Posterior cingulate gyrus (tissue), 11 donors: ENCODE measurements at places on chromosomes 4 and X.

DNA sequence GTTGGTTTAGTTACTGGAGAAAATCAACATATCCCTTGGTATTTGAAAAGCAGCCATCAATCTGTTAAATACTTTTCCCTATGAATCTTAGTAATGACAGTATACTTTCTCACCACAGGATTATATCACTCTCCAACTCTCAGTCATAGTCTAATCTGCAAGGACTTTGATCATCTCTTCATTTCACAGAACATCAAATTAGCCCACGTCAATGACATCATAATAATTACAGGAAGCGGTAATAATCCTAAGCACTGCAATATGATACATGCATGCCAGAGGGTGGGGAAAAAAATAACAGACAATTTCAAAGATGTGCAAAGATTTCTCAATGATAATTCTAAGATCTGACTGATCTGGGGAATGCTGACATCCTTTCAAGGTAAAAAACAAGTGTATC lies 404.1 kb downstream of the GPM6A start:
- DNase-seq = no peak

GRCh38 chr4:13783800-13784411 lies 156.4 kb upstream of the BOD1L1 start:
- peak; percentile 82 for DNase-seq

DNA sequence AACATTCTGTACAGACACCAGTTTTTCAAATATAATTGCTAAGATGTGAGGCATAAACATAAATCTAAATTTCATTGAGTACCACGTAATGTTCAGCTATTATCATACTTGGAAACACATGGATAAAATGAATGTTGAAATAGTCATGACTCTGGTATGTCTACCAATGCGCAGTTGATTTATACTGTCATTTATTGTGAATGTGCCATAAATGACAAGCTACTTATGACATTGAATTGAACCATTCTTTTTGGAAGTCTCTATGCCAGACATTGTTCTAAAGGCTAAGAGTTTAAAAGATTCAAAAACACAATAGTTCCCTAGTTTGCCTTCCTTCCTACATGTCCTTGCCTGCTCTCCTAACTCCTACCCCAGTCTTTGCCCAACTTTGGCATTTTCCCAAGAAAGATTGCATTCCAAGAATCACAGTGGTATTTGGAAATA lies 96.6 kb upstream of the DMD start:
- DNase-seq = no peak

DNA sequence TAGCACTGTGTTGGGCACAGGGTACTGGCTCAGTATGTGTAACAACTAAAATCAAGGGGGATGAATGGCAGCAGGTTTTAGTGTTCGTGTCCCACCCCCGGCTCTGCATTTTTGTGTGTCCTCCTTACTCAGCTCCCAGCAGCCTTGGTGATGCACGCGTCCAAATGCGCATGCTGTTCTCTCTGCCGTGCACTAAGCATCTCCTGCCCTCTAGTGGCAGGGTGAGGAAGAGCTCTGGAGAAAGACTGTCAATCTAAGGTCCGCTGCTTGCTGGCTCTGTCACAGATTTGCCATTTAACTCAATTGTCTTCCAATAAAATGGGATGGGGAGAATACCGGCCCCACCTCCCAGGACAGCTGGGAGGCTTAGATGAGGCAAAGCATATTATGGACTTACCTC lies 61.4 kb downstream of the WFS1 start:
- peak; percentile 86 for DNase-seq

GRCh38 chr4:184328022-184328736 lies 110.5 kb upstream of the ENPP6 start:
- DNase-seq = no peak

GRCh38 chr4:4990857-4991540 lies 28.3 kb downstream of the CYTL1 start:
- no peak for DNase-seq

DNA sequence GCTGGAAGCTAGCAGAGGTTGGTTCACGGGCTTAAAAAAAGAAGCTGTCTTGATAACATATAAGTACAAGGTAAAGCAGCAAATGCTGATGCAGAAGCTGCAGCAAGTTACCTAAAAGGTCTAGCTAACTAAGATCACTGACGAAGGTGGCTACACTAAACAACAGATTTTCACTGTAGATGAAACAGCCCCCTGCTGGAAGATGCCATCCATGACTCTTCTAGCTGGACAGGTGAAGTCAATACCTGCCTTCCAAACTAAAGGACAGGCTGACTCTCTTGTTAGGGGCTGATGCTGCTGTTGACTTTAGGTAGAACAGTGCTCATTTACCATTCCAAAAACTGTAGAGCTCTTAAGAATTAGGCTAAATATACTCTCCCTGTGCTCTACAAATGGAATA lies 99.5 kb downstream of the FBXW7 start:
- no peak for DNase-seq

DNA sequence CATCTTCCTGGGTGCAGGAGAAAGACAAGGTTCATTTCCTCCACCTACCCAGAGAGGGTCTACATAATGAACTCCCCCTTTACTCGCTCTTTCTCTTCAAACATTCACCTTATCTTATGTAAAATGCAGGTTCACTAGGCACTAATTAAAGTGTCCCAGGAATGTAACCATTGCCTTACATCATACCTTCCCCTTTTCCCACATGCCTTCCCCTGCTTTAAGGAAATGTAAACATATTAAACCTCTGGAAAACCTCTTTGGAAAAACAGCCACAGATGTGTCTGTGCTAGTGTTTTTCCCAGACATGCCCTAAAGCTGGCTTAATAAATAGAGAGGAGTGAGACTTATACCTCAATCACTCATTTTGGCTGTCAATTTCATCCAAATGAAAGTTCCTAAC lies 15.8 kb downstream of the TBC1D9 start:
- no peak for DNase-seq

GRCh38 chr4:141721174-141721573 lies 84.8 kb downstream of the IL15 start:
- DNase-seq = no peak

- no peak for DNase-seq
Observed at GRCh38 chr4:182494103-182494502, 250.9 kb downstream of the TENM3 start.

DNA sequence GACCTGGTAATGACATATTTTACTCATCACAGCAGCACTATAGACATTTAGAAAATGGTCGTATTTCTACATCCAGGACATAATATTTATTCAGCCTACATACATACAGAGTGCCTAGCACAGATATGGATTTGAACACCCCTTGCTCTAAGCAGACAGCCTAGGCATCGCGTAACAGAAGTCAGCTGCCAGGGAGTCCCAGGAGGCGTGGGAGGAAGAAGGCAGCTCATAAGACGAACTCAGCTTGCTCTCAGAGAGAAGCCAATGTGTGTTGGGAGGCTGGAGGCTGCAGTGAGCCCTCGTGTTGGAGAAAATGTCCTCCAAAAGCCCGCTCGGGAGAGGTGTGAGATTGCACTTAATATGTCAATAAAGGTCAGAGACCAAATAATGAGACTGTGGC lies 131.6 kb downstream of the BCOR start:
- DNase-seq = no peak

GRCh38 chrX:129013574-129013973 lies 509.7 kb downstream of the SMARCA1 start:
- DNase-seq = no peak

DNA sequence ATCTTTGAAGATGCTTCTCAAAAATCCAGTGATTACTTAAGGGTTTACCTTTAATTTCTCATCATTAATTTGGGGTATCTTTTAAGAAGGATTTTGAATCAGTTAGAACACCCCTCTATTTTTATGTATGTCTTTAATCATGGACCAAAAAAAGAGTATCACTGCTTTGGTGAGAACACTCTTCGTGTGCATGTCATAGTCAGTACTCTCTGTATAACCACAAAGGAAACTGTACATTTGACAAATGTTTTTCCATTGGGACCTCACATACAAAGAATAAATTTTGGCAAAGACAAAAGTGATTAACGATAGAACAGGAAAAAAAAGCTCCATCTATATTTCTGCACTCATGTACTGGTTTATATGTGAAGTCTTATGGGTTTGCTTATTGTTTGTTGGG lies 31.3 kb downstream of the FAM241A start:
- DNase-seq = no peak

DNA sequence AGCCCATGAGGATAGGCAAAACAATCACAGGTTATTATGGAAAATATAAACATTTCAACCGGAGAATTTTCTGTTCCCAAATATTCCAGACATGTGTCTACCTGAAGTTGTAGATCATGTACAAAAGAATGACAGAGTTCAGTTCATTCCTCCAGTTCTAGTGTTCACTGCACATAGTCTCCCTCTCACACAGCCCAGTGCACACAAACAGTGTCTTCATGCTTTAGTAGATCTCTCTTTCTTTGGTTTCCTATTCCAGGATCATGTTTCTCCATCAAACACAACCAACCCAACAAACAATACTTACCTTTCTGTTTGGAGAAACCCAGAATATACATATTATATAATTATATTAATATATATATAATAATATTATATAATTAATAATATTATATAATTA lies 671.9 kb downstream of the TRIML1 start:
- DNase-seq = no peak

DNA sequence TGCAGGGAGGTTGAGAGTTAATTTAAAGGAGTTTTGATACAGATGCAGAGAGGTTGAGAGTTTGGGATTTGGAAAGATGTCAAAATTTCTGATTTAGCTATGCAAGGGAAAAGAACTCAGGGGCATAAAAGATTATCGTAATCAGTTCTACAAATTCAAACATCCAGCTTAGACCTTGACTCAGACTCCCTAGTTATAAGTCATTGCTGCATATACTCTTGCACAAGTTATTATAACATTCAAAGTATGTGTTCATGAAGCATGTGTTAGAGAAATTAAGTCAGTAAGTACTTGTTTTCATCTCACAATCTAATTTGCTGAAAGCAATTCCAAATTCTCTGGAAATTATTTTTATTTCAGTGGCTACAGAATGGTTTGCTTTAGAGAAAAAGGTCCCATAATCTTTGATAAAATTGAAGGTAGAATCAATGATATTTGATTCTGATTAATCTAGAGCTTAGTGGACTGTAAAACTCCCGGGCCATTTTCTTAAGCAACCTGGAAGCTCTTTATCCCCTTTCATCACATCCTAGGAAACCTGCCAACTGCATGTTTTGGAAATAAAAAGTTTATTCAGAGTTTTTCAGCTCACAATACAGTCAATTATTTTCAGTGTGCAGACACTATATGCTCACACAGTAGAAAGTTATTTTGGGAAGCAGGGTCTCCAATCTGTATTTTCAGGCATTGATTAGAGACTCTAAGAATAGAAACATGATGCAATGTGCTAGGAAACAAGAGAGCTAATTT lies 132.9 kb upstream of the SPANXC start:
- no peak for DNase-seq

- no peak for DNase-seq
Observed at GRCh38 chr4:73752424-73752823, 12.1 kb downstream of the CXCL8 start.

DNA sequence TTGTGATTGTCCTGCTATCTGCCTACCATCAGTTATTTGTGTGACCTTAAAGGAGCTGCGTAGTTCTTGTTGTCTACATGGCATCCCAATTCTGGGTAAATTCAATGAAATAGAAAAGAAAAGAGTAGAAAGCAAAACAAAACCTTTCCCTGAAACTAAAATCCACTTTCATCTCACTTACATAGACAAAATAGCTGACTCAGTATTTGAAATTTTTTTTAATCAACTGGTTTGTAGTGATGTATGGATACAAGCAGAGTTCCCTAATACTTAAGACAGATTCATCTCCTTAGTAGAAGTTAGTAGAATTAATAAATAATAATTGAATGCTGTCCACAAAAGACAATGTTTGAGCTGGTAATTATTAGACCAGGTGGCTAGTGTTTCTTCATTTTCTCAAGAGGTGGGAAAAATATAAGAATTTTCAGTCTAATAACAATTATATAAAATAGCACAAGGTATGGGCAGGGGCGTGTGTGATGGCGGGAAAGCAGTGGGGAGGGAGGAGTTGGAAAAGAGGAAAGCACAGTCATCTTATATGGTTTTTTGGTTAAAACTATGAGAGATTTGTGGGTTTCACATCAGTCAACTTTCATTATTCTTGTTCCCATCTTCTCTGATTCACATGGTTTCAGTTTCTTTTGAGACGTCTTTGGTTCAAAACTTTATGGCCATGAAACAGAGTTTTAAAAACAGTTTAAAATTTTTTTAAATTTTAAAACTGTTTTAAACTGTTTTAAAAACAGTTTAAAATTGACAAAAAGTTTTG lies 275.2 kb downstream of the SPRY1 start:
- DNase-seq = no peak

DNA sequence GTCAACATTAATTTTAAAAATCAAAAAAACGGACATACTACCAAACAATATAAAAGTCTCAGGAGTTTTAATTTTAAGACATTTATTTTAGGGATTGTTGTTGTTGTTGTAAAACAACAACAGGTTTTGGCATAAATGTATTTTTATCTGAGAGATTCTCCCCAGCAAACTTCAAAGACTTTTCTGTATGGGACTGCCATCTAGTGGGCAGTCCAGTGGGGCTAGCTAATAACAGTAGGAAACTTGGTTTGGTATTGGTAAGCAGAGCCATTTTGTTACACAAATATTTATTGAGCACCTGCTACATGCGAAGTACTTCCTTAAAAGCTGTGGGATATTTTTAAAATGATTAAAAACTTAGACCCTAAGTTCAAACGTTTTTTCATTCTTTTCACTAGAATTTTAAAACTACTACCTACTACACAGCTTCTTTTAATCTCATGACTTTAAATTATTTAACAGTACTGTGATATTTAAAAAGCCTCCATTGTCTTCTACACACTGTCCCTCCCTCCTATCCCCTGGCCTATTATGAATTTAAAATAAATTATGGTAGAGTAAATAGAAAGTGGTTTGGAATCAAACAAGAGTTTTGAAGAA lies 1028.4 kb upstream of the INTU start:
- DNase-seq = no peak

DNA sequence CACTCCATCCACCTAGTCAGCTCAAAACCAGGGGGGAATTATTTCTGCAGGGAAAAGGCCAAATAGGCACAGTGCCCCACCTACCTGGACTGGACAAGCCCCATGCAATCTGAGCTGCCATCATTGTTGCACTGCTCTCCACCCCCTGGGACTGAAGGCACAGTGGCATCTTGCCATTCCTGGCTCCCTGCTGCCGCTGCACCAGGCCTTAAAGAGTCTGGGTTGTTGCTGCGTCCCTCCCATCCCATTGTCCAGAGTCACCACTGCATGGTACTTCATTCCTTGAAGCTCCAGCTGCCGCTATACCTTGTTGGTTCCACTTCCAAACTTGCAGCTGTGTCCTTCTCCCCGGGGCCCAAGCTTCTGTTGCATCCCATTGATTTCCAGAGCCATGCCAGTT lies 629.7 kb downstream of the STIM2 start:
- DNase-seq = no peak

DNA sequence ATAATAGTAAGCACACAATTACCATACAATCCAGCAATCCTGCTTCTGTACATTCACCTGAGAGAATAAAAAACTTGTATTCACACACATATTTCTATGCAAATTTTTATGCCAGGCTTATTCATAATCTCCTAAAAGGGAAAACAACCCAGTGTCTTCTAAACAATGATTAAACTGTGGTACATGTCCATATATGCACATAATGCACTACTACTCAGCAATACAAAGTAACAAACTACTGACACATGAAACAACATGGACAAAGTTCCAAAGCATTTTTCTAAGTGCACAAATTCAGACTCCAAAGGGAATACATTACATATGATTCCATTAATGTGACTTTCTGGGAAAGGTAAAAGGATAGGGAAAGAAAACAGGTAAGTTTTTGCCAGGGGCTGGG lies 18.0 kb upstream of the FMR1 start:
- no peak for DNase-seq

- DNase-seq = no peak
Observed at GRCh38 chr4:185654965-185655554, 119.8 kb upstream of the PDLIM3 start.
